ENCODE measurements at places on chromosomes 5 and 9.
A peak's percentile ranks its signal among the peaks of the same experiment; 100 is the strongest.

- no peak for DNase-seq
Measured at GRCh38 chr5:158773161-158773560, 326.6 kb downstream of the EBF1 start.

DNA sequence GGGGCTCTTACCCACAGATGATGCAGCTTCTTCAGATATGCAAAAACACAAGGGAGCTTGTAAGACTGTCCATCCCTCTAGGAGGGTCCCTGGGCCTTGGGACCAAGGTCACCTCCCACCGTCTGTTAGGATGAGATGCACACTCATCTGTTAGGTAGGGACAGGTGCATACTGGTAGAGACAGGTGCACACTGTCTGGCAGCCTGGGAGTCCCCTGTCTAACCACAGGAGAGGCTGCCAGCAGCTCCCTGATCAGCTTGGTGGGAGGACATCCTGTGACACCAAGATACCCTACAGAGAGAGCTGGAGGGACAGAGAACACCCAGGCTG, 13.2 kb downstream of the TSPAN17 start:
- DNase-seq: no peak

- DNase-seq: no peak
Measured at GRCh38 chr9:15426019-15426418, 3.3 kb downstream of the SNAPC3 start.

DNA sequence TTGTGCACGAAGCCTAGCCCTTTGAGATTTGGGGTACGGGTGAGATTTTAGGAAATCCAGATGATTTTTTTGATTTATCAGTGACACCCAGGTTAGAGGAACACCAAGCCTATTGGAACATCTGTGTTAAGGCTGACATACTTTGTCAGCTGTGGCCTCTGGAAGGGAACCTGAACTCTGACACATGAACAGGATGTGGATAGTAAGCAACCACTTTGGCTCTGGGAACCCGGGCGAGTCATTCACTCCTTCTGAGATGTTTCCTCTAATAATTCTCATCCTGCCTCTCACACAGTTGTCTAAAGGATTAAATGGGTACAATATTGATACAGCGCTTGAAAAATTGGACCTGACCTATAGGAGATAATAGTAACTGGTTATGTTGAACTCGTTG, 67.8 kb downstream of the FGF1 start:
- no peak for DNase-seq

- no peak for DNase-seq
Measured at GRCh38 chr9:3585606-3586005, 59.8 kb upstream of the RFX3 start.

GRCh38 chr9:16515207-16515606, 355.3 kb downstream of the BNC2 start:
- DNase-seq: no peak

DNA sequence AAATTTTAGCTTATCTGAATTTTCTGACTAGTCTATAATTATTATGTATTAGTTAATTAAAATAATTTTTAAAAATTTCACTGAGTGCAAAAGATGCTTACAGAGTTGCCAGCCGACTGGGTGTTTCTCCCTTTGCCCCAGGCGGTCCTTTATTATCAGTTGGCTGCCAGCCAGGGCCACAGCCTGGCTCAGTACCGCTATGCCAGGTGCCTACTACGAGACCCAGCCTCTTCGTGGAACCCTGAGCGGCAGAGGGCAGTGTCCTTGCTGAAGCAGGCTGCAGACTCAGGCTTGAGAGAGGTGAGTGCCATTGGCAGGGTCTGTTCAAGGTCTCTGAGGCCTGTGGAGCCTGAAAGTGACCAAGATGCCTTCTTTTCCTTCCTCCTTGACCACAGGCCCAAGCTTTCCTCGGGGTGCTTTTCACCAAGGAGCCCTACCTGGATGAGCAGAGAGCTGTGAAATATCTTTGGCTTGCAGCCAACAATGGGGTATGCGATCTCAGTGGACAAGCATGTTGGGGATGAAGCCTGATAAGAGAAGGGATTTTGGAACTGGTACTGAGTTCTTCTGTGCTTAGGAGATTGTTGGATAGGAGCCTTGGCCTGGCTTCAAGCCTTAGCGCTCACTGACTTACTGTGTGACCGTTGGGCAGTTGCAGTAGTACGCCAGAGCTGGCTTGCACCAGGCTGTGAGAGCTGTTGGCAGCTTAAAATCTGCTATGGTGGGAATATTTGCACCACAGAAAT, 10.6 kb downstream of the DELE1 start:
- no peak for DNase-seq

- DNase-seq: no peak
Measured at GRCh38 chr5:112738191-112738560, 491 bp downstream of the APC start.

DNA sequence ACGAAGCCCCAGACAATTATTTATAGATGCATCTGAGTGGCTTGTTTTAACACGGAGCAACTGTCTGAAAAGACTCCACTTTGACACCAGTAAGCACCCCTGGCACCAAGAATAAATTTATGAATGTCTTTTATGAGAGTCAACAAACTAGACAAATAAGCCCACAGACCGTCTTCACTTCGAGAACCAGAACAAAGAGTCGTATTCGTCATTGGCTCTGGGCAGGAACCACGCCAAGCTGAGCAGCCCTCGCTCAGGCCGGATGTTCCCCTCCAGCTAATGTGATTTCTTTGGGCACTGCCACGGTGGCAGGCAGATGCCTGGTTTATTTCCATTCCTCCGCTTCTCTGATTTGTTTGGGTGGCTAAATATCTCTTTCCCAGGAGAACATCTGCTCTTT, 91.9 kb upstream of the STC2 start:
- DNase-seq: no peak

DNA sequence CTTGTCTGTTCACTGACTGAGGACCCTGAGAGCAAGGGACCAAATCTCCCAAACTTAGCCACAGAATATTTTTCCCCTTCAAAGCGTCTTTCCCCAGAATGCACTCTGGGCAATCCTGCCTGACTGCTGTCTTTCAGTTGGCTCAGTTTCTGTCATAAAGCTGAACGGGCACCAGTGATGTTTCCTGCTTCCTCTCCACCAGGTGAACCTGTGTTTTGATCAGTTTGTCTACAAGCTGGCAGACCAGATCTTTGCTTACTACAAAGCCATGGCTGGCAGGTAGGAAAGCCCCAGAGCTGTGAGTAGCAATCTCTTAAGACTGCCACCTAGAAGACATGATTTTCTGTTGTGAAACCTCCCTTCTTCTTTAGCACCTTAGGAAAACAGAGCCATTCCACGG, 61.8 kb downstream of the CYFIP2 start:
- DNase-seq: no peak

DNA sequence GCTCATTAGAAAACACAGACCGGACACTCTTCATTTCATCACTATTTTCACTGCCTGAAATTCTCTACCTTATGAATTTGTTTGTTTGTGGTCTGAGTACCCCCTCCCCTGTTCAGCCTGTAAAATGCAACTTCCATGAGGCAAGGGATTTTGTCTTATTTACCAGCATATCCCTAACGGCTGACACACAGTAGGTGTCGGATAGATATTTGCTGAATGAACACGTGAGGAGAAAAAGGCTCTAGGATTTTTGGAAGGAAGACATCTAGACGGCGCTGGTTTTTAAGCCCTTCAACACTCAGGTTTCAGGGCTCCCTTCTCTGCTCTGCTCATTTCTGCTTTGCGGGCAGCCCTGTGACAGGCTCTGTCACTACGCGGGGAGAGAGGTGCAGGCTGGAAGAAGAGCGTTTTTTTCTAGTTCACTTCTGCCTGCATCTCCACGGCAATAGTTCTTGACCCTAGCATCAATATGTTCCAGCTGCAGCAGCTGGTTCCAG, 41.0 kb downstream of the KCNMB1 start:
- no peak for DNase-seq

GRCh38 chr9:10005206-10005605, 607.6 kb downstream of the PTPRD start:
- no peak for DNase-seq

GRCh38 chr5:5531371-5531770, 108.9 kb downstream of the ICE1 start:
- no peak for DNase-seq

DNA sequence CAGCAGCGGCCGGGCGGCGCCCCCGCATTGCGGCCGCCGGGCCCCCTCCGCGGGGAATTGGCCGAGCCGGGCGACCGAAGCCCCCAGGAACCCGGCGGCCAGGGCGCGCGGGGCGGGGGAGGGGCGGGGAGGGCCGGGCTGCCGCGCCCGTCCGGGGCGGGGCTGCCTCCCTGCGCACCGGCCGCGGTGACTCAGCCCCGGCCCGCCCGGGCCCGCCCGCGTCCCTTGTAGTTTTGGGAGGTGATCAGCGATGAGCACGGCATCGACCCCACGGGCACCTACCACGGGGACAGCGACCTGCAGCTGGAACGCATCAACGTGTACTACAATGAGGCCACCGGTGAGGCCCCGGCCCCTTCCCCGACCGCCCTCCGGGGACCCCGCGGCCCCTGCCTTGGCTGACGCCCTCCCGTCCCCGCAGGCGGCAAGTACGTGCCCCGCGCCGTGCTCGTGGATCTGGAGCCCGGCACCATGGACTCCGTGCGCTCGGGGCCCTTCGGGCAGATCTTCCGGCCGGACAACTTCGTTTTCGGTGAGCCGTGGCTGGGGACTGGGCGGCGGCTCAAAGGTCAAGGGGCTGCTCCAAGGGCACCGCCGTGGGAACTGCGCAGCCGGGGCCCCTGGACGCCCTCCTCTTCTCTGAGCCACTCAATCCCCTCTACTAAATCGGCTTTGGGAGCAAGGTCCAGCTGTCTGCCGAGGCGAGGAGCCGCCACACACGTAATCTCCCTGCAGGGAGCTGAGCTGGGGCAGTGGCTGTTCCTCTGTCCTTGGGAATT, 592 bp downstream of the TUBB4B start:
- peak; percentile 64 for DNase-seq
